Stimulated activated effector memory CD8-positive, alpha-beta T cell treated with anti-CD3 and anti-CD28 coated beads, Interleukin-12 subunit alpha, Interleukin-12 subunit beta, amount 100 ng/mL, for 72 hours (primary cell): ENCODE measurements at places on chromosomes 13 and 19.
A peak's percentile ranks its signal among the peaks of the same experiment; 100 is the strongest.

DNA sequence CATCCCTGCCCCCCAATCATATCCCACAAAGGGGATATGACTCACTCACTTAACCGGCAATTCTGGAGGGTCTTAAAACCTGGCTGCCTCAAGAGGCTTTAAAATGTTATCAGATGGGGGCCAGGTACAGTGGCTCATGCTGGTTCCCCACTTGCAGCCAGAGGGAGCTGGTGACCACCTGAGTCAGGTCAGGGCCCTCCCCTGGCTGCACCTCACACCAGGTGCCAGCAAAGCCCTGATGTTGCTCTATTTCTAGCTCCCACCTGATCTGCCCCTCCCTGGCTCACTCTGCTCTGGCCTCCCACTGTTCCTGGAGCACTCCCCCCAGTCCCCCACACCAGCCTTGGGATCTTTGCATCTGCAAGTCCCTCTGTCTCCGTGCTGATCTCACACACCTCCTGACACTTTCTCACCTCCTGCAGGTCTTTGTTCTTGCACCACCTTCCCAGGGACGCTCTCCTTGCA lies 14.2 kb downstream of the HPN start:
- DNase-seq, result no peak

DNA sequence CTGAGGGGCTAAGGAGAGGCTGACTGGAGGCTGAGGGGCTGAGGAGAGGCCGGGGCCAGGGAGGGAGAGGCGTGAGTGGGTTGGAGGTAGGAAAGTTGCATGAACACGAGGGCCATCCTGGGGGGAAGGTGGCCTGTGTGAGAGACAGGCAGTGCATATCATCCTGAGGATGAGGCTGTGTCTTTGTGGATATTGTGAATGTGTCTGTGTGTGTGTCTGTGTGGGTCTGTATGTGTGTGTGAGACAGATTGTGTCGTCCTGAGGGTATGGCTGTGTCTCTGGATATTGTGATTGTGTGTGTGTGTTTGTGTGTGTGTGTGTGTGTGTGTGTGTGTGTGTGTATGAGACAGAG lies 422 bp downstream of the ZNF71 start:
- DNase-seq, result no peak

- DNase-seq, result no peak
Measured at GRCh38 chr19:1112268-1113029, 8.7 kb downstream of the GPX4 start.

DNA sequence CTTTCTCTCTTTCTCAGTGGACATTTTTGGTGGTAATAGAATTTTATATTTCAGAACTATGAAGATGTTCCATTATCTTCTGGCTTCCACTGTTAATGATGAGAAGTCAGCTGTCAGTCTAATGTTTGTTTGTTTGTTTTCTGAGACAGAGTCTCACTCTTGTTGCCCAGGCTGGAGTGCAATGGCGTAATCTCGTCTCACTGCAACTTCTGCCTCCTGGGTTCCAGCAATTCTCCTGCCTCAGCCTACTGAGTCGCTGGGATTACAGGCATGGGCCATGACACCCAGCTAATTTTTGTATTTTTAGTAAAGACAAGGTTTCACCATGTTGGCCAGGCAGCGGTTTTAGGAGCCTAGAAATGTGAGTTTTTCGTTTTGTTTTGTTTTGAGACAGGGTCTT lies 4.7 kb downstream of the ZNF317 start:
- DNase-seq, result no peak

DNA sequence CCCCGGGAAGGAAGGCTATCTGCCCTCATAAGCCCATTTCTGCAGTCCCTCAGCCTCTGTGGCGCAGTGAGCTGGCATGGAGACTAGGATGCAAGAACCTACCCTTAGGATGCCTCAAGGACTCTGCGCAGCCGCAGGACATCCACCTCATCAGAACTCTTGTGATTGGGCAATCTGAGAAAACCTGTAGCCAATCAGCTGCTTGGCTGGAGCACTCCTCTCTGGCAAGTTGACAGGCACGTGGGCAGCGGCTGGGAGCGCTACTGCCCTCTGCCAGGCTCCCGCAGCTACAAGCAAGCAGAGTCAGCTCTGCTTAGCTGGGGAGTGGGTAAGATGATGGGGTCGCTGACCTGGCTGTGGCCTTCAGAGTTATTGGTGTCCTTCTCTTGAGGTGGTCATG lies 1.5 kb upstream of the ECSIT start:
- no peak for DNase-seq

GRCh38 chr13:93199856-93200255 lies 26.8 kb upstream of the GPC6 start:
- no peak for DNase-seq

DNA sequence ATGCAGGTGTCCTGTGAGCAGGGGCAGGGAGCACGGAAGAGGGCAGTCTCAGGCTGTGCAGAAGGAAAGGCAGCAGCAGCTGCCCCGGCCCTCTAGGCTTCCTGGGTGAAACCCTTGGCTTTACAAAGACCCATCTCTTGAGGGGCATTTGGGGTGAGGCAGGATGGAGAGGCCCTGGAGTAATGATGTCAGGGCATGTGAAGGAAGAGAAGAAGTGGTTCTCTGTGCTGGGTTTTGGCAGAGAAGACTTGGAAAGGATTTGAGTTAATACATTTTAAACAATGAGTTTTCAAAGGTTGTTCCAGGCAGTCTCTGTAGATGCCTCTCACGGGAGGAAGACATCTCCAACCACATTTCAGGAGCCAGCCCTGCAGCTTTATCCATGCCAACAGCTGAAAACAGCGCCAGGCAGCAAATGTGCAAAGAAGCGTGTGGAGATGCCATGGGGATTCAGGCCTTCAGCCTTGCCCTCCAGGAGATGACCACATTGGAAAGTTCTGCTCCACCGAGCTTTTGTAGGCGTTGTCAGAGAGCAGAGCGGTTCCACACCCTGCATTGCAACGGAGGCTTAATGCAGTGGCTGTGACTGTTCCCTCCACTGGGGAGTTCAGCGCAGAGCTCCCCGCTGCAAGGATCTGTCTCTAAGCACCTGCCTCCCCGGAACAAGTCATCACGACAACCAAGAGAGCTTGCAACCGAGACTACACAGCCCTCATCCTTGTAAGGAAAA lies 322.8 kb downstream of the UQCRFS1 start:
- no peak for DNase-seq

- DNase-seq, result no peak
Measured at GRCh38 chr13:74325106-74325505, 190.9 kb upstream of the KLF12 start.

DNA sequence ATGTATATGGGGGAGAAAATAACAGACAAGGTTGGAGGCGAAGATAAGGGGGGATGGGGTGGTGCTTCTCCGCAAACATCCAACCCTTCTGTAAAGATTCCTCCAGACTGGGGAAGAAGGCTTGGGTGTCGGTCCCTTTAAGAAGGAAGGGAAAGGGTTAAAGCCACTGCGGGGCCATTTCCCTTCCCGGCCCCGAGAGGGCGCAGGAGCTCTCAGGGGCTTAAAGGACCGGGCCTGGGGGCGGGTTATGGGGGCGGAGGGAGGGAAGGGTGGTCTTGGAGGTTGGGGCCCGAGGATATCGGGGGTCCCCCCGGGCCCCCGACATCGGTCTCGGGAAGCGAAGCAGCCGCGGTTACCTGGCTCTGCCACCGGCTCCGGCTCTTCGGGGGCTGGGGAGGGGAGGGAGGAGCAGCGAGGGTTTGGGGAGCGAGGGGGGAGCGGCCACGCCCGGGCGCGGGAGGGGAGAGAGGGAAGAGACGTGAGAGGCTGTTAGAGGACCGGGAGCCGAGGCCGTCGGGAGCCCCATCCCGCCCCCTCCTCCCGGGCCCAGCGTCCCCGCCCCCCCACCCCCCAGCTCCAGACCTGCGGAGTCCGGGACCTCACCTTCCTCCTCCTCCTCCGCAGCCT lies 2.8 kb downstream of the TNNT1 start:
- DNase-seq, result no peak

GRCh38 chr13:30303269-30303668 lies 4.1 kb downstream of the KATNAL1 start:
- no peak for DNase-seq

GRCh38 chr13:106367361-106367971 lies 168.0 kb downstream of the EFNB2 start:
- DNase-seq, result no peak

- DNase-seq, result no peak
Measured at GRCh38 chr19:18344582-18344950, 4.2 kb downstream of the PGPEP1 start.

DNA sequence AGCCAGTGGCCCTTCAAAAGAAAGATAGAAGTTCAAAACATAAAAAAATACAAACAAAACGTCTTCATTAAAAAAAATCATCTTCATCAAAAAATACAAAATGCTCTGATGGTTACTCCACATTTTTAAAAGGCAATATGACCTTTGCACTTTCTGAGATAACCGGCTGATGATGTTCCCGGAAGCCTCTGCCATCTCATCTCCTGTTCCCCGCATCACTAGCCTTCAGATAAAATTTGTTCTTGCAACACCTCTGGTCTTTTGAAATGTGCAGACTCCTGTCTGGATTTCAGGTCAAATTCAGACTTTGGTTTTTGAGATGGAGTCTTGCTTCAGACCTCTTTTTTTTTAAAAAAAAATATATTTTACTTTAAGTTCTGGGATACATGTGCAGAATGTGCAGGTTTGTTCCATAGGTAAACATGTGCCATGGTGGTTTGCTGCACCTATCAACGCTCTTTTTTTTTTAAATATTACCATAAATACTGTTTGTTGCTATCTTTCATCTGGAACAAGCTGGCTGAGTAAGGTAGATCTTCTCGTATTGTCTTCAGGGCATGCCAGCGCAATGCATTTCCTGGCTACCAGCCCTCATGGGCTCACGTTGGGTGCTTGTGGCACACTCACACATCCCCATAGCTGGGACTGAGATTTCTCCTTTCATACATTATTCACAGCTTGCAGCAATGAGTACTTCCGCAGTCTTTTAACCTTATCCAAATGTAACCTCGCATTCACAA lies 418.9 kb upstream of the ARGLU1 start:
- no peak for DNase-seq

GRCh38 chr19:8168537-8168936 lies 19.1 kb upstream of the FBN3 start:
- no peak for DNase-seq

DNA sequence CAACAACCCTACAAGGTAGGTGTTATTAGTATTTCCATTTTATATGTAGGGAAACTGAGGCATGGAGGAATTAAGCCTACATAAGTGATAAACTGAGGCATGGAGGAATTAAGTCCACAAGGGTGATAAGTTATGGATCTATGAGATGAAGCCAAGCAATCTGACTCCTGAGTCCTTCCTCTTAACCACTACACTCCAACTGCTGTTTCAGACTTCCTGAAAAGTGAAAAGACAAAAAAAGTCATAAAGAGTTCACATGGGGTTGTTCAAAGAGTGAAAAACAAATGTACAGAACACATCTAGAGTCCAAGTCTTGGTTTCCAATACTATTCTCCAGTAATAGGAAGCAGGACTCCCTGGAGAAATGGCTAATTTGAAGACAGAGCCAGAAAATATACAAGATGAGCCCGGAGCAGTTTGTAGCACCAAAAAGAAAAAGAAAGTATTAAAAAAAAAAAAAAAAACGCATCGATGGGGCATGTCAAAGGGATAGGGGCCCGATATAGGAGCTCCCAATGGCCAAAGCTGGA lies 12.1 kb downstream of the CRYL1 start:
- DNase-seq, result no peak

GRCh38 chr13:48156466-48156865 lies 61.6 kb upstream of the MED4 start:
- peak; percentile 73 for DNase-seq

- DNase-seq, result no peak
Measured at GRCh38 chr13:82627183-82627582, 1255.1 kb downstream of the SLITRK1 start.

GRCh38 chr13:23377579-23377978 lies 55.9 kb downstream of the SACS start:
- DNase-seq, result no peak

GRCh38 chr13:31072041-31072440 lies 89.7 kb downstream of the HSPH1 start:
- DNase-seq, result no peak

- DNase-seq, result no peak
Measured at GRCh38 chr19:18191640-18192062, 1.4 kb upstream of the MPV17L2 start.

DNA sequence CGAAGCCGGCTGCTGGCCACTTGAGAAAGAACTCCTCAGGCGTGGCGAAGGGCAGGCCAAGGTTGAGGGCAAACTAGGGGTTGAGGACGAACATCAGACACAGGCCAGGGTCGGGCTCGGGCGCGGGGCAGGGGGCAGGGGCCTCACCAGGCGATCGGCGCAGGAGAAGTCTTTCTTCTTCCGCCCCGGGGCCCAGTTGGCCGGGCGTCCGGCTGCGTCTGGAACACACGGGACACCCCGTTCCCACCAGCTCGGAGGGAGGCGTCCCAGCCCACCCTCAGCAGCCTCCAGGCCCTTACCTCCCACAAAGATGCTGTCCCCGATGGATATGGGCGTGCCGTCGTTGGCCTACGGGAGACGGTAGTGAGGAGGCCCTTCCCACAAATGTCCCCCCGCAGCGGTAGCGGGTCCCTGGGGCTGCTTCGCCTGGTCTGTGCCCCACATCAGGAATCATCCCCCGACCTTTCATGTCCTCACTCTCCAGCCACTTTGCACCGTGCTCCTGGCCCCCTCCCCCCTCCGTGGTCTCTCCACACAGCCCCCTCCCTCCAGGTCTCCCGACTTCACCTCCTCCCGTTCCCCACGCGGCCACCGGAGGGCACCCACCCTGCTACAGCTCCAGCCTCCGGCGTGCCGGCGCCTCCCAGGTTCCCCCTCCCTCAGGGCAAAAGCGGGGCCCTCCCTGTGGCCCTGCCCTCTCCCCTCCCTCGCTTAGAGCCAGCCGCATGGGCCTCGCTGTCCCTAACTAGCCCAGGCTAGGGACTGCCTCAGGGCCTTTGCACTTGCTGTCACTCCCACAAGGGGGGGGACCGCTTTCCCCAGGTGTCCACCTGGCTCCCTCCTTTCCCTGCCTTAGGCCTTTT lies 4.8 kb downstream of the PNKP start:
- no peak for DNase-seq

DNA sequence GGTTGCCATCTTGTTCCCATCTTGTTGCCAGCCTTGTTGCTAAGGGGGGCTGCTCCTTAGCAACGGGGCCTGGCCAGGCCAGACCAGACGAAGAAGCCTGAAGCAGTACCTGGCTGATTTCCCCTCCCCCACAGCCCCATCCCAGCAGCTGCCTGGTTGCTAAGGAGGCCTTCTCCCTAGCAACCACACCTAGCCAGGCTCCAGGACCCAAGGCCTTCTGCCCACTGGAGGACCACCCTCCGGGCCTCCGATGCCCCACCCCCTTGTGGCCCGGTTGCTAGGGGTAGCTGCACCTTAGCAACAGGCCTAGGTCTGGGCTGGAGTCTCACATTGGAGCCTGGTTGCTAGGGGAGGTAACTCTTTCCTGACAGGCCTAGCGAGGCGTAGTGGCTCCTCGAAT lies 3.9 kb downstream of the PRRG2 start:
- DNase-seq, result no peak
